BJ (cell line): ENCODE measurements at places on chromosomes 12 and 14. TPM values are rescaled to one million over a fixed set of nuclear protein-coding genes. Genes with fewer than 3 reads are reported as not detected.

The C14orf132 gene
- polyA plus RNA-seq = 13.2 and 13.9 TPM in 2 replicates

- no peak for DNase-seq
Measured at GRCh38 chr12:55719371-55719770, 822 bp upstream of the RDH5 start.

The MYO1H gene
- polyA plus RNA-seq = not detected in 2 replicates

DNA sequence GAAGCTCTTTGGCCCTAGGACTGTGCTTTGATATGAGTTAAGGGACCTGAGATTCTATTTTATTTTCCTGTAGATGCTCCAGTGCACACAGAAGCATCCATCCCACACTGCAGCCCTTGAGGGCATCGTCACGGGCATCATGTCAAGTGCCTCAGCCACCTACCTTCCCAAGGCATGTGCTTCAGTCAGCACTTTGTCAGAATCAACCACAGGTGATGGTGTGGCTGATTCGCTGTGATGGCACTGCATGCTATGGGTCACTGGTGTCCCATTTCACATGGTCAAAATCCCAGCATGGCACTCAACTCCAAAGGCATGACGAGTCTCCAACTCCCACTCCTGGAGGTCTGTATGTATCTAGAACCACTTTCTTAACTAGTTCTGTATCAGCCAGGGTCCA lies 100.8 kb downstream of the AACS start:
- DNase-seq = no peak

DNA sequence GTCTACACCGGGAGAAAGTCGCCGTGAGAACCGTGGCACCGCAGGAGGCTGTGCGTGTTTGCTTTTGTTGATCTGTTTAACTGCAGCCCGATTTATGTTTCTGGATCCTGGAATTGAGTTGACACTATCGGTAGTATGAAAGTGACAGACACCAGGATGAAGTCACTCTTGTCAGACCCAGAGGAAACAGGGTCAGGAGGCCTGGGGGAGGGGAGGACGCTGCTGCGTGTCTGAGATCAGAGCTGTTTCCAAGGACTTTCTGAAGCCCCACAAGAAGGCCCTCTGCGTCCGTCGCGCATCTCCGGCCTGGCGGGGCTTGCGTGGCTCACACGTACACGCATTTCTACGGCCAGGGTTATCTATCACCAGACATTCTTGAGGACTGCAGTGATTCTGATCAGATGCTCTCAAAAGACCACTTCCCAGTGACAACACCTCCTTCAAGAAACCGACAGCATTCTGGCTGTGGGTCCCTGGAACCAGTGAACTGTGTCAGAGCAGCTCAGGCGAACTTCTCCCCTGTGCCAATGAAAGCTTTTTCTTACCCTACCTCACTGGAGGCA lies 263.4 kb downstream of the ADGRD1 start:
- DNase-seq = no peak

- no peak for DNase-seq
Measured at GRCh38 chr12:1768615-1769014, 51.8 kb upstream of the LRTM2 start.

- DNase-seq = peak; percentile 92
Measured at GRCh38 chr12:106030210-106031071, 108.3 kb downstream of the NUAK1 start.
